ENCODE measurements at places on chromosomes 5 and 9. TPM values are rescaled to one million over a fixed set of nuclear protein-coding genes. Genes with fewer than 3 reads are reported as not detected.

DNA sequence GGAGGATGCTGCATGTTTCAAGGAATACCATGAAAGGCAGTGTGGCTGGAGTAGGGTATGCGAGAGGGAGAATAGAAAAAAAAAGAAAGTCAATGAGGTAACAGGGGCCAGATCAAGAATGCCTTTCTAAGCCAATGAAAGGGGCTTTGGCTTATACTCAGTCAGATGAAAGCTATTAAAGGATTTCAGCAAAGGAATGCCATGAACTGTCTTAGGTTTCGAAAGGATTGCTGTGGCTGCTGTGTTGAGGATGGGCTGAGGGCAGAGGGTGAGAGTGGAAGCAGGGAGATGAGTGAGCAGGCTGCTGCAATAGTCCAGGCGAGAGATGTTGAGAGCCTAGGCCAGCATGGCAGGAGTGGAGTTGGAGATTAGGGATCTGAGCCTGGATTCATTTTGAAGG, 135.4 kb upstream of the CKMT2 start:
- no peak for DNase-seq

- DNase-seq, result no peak
Measured at GRCh38 chr9:4116723-4117460, 183.0 kb downstream of the GLIS3 start.

- DNase-seq, result no peak
Measured at GRCh38 chr5:124279146-124279876, 467.1 kb downstream of the ZNF608 start.

- no peak for DNase-seq
Measured at GRCh38 chr9:99594056-99594780, 227.5 kb upstream of the NR4A3 start.

GRCh38 chr9:136549010-136549980, 3.4 kb upstream of the NOTCH1 start:
- DNase-seq, result no peak

DNA sequence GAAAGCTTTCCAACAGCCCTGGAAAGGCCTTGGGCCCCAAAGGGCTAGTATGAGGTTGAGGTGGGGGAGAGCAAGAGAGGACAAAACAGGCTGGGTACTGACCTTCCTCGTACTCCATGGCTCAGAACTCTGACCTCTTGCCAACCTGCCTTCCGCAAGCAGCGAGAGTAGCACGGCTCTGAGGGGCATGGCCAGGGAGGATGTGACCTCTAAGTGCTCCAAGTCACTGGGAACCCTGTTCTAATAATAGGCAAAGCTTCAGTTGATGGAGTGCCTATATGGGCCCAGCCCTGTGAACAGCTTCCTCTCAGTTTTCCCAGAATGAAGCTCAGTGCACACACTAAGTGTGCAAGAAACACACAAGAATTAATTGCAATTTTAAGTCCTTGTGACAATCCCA, 127.6 kb upstream of the GABRP start:
- DNase-seq, result no peak

GRCh38 chr5:153496835-153497234, 6.4 kb downstream of the GRIA1 start:
- no peak for DNase-seq

GRCh38 chr5:95712347-95712958, 18.7 kb upstream of the RHOBTB3 start:
- peak; percentile 59 for DNase-seq

- DNase-seq, result no peak
Measured at GRCh38 chr5:60958712-60959111, 13.7 kb downstream of the NDUFAF2 start.

- DNase-seq, result no peak
Measured at GRCh38 chr5:118022062-118022461, 966.3 kb downstream of the DTWD2 start.

DNA sequence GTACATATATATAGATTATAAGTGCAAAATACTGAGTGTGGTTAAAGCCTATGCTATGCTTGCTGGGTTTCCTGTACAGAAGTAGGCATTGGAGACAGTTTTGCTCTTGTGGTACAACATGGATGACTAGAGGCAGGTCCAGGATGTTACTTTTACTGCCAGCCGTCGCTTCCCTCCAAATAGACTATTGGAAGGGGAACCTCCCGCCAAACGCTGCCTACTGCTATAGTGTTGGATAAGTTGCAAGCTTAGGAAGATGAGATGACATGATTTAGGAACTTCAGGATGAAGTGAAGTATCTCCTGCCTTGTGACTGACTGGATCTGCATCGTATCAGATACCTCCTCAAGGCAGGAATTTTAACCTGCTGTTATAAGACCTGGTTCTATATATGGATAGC, 30.9 kb downstream of the JAK2 start:
- no peak for DNase-seq

GRCh38 chr5:142473038-142473437, 148.2 kb upstream of the SPRY4 start:
- no peak for DNase-seq

- DNase-seq, result peak; percentile 44
Measured at GRCh38 chr5:150989695-150990094, 30.7 kb upstream of the GPX3 start.

DNA sequence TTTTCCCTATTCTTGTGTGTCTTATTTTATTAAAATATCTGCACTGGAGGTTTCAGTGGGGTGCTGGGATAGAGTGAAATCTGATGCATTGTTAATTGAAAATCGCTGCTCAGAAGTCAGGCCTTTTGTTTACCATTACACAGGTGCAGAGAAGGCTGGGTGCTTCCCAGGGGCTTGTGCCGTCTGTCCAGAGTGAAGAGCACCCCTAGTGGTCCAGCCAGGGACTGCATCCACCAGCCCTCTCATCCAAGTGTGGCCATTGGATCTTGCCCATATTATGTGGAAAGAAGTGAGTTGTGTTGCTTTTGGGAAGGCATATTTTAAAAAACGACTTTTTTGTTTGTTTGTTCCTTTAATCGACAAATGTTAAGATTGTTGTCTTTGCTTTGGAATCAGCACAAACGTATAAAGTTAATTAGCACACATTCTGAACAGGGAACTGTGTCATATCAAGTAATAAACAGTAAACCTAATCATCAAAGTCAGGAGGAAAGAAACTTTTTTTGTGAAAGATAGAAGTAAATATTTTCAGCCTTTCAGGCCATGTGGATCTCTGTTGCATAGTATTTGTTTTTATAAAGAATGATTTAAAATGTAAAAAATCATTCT, 315.6 kb downstream of the MTRR start:
- peak; percentile 52 for DNase-seq

DNA sequence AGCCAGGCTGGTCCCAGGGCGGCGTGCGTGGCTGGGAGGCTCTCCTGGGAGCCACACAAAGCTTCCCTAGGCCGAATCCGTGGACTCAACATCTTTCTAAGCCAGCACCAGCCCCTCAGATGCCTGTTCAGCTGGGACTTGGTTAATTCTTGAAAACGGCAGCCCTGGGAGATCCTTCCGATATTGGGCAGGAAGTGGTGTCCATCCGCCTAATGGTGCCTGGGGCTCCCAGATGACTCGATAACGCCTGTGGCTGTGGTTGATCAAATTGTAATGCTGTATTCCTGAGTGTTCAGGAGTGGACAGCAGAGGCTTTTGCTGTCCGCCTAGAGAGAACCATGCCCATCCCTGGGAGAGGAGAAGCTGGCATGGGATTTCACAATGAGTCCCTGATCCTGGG, 14.1 kb downstream of the KCNT1 start:
- DNase-seq, result no peak

DNA sequence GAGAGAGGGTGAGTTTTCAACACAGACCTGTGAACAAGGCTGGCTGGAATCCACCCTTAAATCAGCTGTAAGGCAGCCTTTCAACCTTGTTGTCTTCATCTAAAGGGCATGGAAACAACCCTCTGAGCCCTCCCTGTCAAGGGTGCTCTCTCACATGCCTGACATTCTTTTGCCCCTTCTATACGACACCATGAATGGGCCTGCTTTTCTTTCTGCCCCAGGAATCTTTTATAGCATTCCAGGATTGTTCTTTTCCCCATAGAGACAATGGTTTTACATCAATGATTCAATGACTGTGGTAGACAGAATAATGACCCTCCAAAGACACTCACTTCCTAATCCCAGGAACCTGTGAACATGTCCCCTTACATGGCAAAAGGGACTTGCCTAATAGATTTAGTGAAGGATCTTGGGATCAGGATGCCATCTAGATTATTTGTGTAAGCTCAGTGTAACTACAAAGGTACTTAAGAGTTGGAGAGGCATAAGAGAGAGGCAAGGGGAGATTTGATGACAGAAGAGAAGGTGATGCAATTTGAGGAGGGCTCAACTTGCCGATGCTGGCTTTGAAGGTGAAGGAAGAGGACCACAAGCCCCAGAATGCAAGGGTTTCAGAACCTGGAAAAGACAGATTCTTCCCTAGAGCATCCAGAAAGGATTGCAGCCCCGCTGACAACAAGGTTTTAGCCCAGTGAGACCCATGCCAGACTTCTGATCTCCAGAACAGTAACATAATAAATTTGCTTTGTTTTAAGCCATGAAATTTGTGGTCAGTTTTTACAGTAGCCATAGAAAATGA, 29.2 kb upstream of the HMHB1 start:
- DNase-seq, result no peak

DNA sequence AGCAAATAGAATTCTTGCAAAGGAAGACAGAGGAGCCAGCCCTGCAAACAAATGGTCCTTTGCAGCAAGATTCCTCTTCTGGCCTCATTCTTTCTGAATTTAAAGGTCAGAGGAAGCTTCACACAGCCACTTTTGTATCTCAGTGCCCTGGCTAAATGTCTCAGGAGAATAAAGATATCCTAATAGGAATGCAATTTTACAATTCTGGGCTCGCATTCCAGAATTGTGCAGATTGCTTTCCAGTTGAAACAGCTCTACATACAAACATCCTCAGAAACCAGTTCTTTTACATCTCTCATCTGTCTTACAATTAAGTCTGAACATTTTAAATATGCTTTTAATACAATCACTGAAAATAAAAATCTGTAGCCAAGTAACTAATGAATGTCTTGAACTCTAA, 14.6 kb upstream of the ACOT12 start:
- no peak for DNase-seq

DNA sequence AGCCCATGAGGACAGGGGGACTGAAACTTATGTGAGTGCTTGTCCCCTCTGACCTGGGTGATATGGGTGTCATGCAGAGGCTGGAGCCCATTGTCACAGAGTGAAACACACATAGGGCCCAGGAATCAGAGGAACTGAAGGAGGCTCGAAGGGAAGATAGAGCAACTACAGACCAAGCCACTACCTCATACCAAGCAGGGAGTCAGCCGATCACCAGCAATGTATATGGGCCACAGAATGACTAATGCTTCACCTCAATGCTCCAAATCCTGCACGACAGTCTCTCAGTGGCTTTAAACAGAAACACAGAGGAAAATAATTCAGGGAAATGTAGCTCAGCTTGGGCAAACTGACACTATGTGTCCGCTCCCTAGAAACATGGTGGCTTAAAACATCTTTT, 8.9 kb upstream of the FBXW11 start:
- DNase-seq, result no peak

DNA sequence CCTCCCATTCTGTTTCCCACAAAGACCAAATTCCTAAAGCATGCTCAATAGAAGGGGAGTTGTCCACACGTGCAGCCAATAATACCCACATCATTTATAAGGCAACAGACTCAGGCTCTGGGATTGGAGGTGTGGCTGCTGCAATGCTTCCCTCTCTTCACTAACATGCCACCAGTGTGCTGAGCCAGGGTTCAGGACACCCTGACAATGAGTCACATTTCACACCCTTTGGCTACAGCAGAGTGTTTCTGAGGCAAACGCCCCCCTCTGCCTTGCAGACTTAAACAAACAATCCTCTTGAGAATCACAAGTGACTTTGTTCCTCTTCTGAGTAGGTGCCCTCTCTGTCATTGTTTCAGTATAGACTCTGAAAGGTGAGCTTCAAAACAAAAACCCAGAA, 189.3 kb upstream of the TLE4 start:
- DNase-seq, result peak; percentile 4

DNA sequence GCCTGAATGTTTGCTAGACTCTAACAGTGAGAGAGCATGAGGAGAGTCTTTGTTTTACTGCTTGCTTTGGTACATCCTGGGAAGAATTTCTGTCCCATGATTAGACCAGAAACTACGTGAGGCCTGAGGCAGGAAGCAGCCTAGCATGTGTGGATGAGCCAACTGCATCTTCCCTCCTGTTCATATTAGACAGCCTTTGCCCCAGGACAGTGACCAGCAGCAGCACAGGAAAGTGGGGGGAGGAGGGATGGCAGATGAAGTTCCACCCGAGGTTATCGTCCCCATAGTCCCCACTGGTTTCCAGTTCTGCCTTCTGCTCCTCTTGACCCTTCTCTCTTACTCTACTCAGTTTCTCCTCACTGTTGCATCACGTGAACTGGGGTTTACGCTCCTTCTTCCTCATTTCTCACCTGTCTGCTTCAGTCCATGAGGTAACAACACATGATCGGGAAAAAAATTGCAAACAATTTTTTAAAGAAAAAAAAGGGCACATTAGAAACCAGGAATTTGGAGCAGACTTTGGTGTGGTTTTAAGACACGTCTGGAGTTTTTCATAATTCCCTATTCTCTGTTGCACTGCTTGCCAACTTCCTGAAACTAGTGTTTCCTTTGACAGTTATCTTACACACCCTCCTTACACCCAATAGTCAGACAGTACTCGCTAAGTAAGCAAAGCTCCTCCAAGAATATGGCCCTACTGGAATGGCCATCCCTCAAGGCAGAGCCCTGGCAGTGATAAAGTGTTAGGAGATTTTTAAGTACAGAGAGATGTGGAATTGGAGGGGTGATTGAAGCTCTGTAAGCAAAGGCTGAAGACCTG, 84.1 kb downstream of the SNX18 start:
- no peak for DNase-seq

- no peak for DNase-seq
Measured at GRCh38 chr9:84750152-84750865, 80.8 kb downstream of the NTRK2 start.

DNA sequence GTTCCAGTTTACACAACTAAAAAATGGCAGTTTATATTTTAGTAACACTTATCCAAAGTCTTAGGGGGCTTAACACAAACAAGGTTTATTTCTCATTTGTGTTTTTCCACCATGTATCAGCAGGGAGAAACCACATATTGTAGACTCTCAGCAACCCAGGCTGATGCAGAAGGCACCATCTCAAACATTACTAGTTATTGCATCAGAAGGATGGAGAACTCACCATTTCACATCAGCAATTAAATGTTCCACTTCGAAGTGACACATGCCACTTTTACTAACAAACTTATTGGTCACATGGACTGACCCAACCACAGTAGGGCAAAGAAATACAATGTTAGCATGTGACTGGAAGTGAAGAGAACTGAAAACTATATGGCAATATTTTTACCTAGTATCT, 22.5 kb upstream of the SMC2 start:
- no peak for DNase-seq

The TMEFF1 gene
- total RNA-seq, result 0.78 TPM

The SPEF2 gene
- 8.4 TPM for total RNA-seq

The SNCAIP gene
- total RNA-seq, result not detected

The KCNMB1 gene
- total RNA-seq, result not detected

The LCN1 gene
- total RNA-seq, result not detected

The NUTM2G gene
- not detected for total RNA-seq

The SURF2 gene
- 21.5 TPM for total RNA-seq

The ARHGEF28 gene
- total RNA-seq, result not detected

Measured in activated CD8-positive, alpha-beta T cell treated with anti-CD3 and anti-CD28 coated beads for 36 hours (primary cell).